ENCODE measurements at places on chromosomes 1 and 21. TPM values are rescaled to one million over a fixed set of nuclear protein-coding genes. Genes with fewer than 3 reads are reported as not detected.
A peak's percentile ranks its signal among the peaks of the same experiment; 100 is the strongest.

The NPHS2 gene
- total RNA-seq: not detected

The TMEM81 gene
- 0.79 TPM for total RNA-seq

DNA sequence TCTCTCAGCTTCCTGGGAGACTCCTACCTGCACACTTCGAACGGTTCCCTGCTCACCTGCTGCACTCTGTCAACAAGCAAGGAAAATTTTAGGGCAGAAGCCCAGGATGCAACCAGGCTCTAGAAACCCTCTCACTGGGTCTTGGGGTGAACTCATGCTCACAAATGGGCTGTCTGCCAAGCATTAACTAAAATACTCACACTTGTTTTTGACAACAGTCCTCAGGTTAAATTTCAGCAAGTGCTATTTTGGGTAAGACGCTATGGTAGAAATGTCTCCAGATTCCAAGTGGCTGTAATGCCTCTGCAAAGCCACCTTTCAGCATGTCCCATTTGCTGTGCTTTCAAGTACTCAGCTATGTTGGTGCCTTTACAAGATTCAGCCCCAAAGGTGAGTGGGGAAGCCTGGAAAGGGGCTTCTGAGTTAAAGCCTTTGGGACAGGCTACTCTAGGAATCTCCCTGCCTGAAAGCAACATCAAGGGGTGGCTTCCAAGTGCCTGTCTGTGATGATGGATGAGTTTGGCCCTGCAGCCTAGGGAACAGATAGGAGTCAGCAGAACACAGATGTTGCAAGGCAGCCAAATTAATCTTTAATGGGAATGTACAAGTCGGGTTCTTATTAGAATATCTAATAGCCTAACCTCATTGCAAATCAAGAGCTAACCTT, 211.9 kb upstream of the SPAG17 start:
- peak; percentile 26 for DNase-seq

GRCh38 chr1:36894824-36895223, 139.5 kb downstream of the GRIK3 start:
- DNase-seq: no peak

DNA sequence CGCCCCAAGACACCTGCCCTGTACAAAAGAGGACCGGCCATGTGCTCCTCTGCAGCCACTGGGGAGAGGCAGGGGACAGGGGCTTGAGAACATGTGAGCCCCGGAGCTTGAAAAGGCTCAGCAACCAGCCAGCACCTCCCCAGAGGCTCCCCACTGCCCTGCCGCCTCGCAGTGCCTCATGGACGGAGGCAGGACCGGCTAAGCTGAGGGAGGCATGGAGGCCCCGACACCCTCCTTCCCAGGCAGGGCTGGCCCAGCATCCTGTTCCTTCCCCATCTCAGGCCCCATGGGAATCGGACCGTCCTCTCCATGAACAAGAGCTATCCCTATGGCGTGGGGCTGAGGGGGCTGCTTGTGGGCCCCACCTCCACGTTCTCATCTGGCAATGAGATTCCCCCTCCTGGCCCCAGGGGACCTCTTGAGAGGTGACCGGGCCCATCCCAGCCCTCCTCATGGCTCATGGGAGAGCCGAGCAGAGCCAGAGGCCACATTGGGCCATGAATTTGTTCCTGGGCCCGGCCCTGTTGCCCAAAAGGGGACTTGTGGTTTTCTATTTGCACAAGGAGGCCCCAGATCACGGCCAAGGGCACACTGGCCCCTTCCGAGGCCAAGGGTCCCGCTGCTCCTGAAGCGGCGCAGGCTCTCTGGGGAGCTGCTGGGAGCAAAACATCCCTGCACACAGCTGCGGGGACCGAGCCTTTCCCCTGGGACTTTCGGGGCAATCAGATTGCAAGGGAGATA, 65.2 kb upstream of the ARHGEF16 start:
- DNase-seq: no peak

DNA sequence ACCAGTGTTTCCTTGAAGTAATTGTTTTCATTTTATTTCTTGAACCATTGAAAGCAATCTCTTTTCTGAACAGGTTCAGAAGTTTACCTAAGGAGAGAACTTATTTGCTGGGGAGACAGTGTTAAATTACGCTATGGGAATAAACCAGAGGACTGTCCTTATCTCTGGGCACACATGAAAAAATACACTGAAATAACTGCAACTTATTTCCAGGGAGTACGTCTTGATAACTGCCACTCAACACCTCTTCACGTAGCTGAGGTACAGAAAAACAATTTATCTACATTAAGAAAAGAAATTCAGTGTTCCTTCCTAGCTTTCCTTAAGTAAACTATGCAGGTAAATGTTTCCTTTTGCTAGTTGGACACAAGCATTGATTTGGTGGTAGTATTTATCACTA, 27.4 kb downstream of the AGL start:
- DNase-seq: no peak

DNA sequence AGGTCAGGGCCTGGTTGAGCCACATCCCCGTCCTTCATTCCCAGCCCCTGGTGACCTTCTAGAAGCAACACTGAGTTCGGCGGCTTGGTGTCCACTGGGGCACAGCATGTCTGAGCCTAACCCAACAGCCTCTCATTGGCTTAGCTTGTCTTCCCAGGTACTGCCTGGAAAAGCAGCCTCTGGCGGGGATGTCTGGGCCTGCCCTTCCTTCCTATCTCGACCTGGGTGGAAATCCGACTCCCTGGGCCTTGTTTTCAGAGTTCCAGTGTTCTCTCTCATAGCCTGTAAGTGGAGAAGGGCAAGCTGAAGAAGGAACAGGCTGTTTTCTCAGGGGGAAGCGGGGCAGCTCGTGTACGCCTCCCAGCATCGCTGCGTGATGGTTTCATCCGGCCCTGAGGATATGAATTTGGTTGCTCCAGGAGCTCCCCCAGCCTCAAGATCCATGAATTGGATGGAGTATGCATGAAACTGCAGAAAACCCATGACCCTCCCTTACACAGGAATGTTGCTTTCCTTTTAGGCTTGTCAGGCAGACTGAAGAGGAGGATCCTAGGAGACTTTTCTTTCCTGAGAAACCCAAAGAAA, 116.5 kb upstream of the IRF2BP2 start:
- DNase-seq: peak; percentile 36

- no peak for DNase-seq
Measured at GRCh38 chr1:236952246-236953003, 51.8 kb downstream of the MT1HL1 start.

DNA sequence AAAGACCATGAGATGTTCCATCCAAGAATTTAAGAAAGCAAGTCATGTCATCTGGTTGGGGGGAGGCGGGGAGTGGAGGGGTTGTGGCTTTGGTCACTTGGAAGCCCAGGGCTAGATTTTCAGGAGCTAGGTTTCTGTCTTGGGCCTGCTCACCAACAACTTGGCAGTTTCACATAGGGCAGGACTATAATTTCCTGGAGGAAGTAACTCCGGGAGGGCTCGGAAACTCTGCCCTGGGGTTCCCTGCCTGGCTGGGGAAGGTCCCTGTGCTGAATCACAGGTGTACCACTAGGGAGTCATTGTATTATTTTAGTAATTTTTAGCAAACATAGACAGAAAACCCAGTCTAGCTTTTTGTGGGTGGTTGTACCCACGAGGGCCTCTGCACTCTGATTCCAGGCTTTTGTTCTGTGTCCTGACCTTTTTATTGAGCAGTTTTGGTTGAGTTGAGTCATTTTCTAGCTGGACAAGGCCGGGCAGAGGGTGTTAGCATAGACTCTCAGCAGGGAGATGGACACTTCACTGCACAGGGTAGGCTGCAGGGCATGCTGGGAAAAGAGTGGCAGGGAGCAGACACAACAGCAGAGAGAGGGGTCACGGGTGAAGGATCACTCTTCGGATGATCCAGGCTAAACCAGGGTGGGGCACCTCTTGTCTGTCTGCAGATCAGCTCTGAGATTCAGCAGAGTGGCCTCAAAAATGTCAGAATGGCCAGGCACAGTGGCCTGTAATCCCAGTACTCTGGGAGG, 144.7 kb downstream of the GRIK3 start:
- DNase-seq: no peak

DNA sequence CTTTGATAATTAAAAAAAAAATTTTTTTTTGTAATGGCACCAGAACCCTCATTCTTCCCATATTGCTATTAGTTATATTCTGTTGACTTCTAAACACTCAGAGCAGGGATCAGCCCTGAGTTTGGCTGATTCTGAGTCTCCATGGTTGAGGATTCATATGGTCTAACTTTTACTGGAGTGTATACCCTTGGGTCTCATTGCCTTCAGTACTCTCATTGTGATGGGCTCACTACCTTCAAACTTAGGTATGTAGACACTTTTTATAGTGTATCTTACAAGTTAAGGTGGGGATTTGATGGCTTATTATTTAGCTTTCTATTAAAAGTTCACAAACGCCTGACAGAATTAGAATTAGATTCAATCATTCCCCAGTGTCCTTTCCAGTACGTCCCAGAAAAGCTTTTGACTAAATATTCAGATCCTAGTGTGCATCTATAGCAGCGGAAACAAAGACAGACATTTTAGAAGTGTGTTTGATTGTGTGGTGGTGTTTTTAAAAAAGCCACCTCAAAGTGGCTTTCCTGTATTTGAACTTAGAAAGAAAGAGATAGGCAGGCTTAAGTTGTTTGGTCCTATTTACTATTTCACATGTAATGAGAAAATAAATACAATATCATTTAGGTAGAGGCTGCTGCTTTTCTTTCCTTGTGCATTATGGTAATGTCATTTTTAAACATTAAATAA, 1.4 kb downstream of the MACF1 start:
- no peak for DNase-seq
